ENCODE measurements at places on chromosomes 7 and 10.

- DNase-seq = no peak
These were observed 187.7 kb downstream of the JAZF1 start for GRCh38 chr7:27992755-27993493.

DNA sequence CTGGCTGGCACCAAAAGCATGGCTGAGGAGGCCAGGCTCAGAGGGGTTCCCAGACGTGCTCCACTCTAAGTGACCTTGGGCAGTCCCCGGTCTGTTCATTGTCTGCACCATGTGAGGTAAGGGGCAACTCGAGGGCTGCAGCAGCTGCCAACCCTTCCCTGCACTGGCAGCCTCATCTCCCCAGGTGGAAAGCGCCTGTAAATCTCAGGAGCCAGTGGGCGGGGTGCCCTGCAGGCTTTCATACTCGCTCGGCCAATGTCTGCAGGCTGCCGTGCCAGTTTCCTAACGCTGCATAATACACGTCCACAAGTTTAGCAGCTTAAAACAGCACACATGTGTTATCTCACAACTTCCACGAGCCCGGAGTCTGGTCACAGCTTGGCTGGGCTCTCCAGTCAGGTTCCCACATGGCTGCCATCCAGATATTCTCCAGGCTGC is 12.6 kb upstream of the GDF10 start:
- no peak for DNase-seq

GRCh38 chr10:11332846-11333245 is 278.6 kb downstream of the USP6NL start:
- DNase-seq = no peak

DNA sequence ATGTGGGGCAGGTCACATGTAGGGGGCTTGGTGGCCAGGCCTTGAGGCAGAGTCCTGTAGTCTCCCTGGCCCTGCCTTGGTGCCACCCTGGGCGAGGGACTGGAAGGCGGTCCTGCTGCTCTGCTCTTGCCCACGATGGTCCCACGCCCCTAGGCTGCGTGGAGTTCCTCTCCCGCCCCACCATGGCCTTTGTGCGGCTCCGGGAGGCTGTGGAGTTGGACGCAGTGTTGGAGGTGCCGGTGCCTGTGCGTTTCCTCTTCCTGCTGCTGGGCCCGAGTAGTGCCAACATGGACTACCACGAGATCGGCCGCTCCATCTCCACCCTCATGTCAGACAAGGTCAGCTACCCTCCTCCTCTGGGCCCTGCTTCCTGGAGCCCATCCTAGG is 10.0 kb downstream of the FASTK start:
- no peak for DNase-seq

GRCh38 chr10:43570971-43571370 is 3.4 kb downstream of the ZNF239 start:
- no peak for DNase-seq

DNA sequence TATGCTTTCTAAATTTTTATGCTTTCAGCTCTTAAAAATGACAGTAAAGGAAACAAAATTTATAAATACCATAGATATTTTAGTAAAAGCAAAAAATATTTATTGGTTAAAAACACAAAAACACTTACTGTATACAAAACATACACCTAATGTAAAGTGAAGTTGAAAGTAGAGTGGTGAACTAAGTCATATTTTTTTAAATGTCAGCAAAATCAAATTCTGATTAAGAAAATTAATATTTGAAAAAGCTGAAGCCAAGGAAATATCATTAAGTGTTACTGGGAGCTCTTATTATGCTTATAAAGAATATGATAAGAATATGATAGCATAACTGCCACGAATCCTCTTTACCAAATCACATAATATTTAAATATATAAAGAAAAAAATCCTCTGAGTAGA is 65.3 kb upstream of the PLXDC2 start:
- no peak for DNase-seq

DNA sequence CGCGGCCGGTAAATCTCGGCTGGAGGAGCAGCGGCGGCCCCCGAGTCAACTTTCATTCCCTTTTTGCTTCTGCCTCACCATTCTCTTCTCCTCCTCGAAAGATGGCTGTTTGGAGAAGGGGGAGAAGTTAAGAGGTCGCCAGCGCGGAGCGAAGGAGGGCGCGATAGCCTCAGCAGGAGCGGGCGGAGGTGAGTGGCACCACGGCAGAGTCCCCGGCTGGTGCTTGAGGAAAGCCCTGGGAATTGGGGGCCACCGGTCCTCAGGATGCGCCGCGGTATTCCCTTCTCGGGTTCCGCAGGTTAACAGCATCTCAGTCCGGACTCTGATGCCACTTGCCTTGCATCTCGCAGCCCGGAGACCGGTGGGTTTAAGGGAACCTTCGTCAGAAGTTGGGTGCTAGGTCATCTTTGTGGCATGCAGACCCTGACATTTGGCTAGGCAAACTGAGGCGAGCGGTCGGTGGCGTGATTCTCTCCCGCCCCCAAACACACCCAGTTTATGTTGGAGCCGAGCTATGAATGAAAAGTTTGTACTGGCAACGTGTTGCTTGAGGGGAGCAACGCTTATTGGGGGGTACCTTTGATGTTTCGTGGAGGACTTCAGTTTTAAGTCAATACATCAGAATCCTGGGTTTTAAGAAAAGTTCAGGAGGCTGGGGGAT is 59.5 kb upstream of the PRPS1L1 start:
- DNase-seq = no peak

DNA sequence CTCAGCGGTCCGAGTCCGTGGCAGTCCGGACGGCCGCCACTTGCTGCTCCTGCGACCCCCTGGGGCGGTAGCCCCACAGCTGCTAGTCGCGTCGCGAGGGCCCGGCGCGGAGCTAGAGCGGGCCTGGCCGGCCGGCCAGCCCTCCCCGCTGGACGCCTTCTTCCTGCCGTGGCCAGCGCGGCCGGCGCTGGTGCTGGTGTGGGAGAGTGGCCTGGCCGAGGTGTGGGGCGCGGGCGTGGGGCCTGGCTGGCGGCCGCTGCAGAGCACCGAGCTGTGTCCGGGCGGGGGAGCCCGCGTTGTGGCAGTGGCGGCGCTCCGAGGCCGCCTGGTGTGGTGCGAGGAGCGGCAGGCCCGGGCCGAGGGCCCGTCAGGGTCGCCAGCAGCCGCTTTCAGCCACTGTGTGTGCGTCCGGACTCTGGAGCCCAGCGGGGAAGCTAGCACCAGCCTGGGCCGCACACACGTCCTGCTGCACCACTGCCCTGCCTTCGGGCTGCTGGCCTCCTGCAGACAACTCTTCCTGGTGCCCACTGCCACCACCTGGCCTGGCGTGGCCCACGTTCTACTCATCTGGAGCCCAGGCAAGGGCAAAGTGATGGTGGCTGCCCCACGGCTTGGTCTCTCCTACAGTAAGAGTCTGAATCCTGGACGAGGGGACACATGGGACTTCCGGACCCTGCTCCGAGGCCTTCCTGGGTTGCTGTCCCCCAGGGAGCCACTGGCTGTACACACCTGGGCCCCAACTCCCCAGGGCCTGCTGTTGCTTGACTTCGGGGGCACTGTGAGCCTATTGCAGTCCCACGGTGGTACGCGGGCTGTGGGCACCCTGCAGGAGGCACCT is 631 bp downstream of the HPS6 start:
- DNase-seq = no peak

- no peak for DNase-seq
These were observed 92.8 kb upstream of the HPS1 start for GRCh38 chr10:98539578-98539977.

DNA sequence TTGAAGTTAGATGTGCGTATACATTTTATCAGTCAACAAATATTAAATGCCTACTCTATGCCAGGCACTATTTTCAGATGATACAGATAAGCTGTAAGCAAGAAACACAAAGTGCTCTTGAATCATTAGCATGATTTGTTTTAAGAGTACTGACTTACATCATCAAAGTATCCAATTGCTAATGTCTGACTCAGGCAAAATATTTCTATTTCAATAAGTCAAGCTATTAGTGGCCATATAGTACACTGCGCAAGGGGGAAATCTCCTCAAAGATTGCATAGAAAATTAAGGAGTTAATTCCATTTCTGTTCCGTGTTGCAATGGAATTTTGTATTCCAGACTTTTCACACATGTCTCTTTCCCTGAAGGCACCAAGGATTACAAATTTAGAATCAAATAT is 46.1 kb upstream of the DNAJC1 start:
- DNase-seq = no peak

- DNase-seq = no peak
These were observed 49.9 kb downstream of the DNAJC1 start for GRCh38 chr10:21953585-21954057.

GRCh38 chr7:41478187-41478586 is 224.7 kb downstream of the INHBA start:
- DNase-seq = no peak

DNA sequence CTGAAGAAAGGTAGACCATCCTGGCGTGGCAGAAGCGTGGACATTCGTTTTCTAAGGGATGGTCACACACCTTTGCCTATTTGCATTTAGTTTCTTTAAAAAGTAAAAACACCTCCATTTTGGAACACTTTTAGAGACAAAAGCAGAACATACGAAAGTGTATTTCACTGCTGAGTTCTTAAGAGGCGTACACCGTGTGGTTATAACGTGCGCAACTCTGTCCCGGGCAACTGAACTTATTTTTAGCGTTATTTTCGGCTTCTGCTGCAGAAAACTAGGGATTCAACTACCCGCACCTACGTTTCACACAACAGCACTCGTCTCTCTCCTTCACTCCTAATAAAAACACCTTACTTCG is 557 bp upstream of the LSM8 start:
- DNase-seq = no peak

DNA sequence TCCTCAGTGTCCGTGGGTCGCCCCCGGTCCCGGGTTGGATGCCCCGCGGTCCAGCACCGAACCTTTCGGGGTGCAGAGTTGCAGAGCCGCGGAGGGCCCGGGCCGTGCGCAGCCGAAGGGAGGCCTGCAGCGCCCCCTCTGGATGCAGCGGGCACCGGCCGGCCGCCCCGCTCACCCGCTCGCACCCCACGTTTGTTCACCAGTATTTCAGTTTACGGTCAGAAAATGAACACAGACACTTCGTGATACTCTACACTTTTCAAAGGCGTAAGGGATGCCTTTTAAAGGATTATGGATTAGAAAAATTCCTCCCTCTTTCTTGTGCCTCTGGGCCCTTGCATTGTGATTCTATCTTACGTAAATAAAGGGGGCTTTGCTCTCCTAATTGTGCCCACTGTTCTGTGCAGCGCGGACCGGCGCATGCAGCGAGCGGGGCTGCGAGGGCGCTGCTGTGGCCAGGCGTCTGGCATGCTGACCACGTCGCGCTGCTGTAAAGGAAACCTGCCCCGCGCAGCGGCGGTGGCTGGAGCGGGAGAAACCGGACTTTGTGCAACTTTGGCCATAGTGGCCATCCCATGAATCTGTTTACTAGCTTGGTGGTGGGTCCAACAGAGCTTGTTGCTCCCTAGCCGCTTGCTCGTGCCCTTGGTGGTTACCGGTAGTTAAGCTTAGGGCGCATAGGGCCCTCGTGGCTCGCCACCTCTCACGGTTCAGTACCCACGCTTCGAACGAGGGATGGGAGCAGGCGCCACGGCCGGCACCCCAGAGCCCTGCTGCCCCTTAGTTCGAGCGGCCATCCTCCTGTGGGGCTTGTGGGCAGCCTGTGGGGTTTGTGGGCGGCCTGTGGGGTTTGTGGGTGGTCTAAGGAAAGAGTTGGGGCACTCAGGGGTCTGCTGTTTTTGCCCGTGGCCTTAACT is 739 bp upstream of the MEST start:
- DNase-seq = no peak

- DNase-seq = no peak
These were observed 7.9 kb upstream of the HOXA2 start for GRCh38 chr7:27110186-27111031.

GRCh38 chr7:134500406-134500805 is 27.0 kb upstream of the AKR1B10 start:
- no peak for DNase-seq

DNA sequence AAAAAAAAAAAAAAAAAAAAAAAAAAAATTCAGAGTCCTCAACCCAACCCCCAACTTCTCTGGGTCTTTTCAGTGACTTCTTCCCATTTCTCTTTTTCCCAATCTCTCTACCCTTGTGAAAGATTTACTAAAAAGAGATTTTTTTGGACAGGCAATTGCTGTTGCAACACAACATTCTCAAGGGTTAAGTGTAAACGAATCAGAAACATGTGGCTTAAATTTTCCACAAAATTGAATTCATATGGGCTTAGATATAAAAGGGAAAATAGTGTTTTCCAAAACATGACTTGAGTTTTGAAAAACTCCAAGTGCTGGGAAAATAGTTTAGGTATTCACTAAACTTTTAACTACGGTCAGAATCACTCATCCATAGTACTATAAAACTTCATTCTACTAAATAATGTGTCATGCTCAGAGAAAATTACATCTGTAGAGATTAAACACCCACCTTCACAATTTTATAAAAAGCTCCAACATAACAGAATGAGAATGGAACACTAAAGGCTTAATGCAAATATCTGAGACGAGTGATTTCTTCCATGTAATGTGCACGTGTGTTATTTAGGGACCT is 643.1 kb downstream of the PARD3 start:
- no peak for DNase-seq

GRCh38 chr10:4545062-4545461 is 280.9 kb upstream of the AKR1E2 start:
- no peak for DNase-seq

DNA sequence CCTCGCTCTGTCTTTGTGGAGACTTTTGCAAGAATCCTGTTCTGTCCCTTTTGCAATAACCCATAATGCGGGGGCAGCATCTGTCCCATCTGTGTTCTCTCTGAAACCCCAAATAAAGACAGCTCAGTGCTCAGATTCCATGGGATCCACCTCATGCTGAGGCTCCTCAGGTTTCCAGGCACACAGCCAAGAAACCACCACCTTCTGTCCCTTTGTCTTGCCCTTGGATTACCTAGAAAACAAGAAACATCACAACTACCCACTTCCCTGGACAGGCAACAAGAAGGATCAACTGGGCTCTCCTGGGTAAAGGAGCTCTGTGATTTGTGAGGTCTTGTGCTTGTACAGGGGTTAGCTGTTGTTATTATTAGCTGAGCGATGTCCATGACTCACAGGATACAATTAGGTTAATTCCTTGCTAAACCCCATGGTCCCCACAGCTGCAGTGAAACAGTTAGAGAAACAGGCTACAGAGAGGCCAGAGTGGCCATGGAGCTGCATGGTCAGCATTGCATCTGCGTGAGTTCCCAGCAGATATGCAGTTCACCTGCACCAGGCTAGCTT is 50.2 kb downstream of the CXCL12 start:
- no peak for DNase-seq

DNA sequence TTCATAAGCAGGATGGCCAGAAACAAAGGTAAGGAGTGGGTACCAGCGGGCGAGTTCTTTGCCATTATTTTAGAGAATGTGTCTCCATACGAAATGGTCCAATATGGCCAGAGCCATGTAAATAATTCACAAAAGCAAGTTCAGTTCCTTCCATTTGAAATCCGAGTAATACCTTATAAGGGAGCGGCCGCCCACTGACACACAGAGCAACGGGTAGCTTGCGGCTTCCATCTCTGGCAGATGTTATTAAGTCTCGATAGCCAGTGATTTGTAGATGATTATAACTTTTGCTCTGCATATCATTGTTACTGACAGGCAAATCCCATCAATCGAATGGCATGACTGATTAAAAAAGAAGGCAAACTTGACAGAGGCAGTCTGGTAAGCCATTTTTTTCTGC is 63.2 kb downstream of the GFRA1 start:
- no peak for DNase-seq

- DNase-seq = no peak
These were observed 309.8 kb downstream of the AHR start for GRCh38 chr7:17608114-17608833.

- no peak for DNase-seq
These were observed 58.4 kb upstream of the SPOCK2 start for GRCh38 chr10:72146559-72147323.
